Stimulated activated CD8-positive, alpha-beta memory T cell treated with anti-CD3 and anti-CD28 coated beads, Interleukin-7, amount 100 ng/mL, for 1 hour (primary cell): ENCODE measurements at places on chromosomes 7 and 10.

DNA sequence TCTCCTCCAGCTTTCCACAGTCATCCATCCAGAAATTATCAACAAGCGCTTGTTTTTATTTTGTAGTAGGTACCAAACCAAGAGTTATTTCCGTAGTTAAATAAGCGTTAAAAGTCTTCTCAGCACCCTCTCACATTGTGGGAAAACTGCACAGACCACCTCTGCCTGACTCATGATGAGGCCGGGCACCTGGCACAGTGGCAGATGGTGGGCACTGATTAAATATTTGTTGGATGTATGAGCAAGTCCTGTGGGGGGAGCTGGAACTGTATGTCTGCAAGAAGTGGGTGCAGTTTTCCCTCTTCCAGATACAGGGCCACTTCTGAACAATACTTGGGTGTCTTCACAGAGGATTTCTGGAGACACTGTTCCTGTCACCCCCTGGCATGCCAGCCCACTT is 5.3 kb upstream of the REPIN1 start:
- DNase-seq, result no peak

GRCh38 chr10:94036766-94037033 is 43.0 kb downstream of the PLCE1 start:
- DNase-seq, result no peak

GRCh38 chr7:112138325-112138852 is 67.8 kb downstream of the DOCK4 start:
- no peak for DNase-seq

GRCh38 chr7:50667789-50668226 is 102.6 kb upstream of the DDC start:
- no peak for DNase-seq

DNA sequence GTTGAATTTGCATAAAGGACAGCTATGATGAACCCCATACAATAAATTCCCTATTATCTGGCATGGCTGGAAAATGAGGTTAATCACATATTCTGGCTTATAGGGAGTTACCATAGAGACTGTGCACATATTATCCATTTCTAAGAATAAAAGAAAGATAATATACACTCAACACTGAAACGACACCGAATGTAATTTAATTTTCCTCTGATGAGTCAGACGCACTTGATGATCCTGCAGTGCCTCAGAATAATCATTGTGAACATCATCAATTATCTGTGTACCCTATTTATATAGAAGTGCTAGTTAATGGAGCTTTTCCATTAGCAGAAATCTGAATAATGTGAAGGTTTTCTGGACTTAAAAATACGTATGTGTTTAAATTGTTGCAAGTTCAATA is 60.2 kb downstream of the SGCE start:
- no peak for DNase-seq

DNA sequence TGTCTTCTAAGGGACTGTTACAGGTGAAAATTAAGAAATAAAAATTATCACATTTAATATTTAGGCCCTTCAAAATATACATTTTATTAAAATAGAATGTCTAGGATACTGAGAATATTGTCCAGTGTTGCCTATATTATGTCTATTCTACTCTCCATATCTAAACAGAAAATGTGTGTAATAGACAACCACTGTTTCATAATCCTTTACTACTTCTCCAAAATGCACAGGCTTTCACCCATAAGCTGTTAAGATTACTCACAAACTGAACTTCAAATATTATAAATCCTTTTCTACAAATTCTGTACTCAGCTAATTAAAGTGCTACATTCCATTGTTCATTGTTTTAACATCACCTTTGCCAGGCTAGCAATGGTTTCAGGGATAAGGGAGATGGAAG is 56.7 kb upstream of the TFEC start:
- DNase-seq, result no peak

DNA sequence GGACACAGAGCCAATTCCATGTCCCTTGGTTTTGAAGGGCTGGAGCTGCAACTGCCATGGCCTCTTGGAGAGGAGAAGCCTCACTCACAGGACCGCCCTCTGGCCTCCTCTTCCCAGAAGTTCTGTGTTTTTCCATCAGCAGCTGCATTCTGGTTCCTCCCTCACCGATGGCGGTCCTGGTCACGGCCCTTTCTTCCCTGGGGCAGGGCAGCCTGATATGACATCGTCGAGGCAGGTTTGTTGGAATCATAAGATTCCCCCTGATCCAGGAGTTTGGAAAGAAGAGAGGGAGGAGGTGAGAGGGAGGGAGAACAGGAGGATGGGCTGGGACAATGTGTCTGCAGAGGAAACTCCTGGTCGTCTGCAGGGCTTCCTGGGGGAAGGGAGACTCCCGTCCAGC is 82.7 kb upstream of the PDZD8 start:
- DNase-seq, result no peak
